ENCODE measurements at places on chromosomes 16 and 17. TPM values are rescaled to one million over a fixed set of nuclear protein-coding genes. Genes with fewer than 3 reads are reported as not detected.
A peak's percentile ranks its signal among the peaks of the same experiment; 100 is the strongest.

DNA sequence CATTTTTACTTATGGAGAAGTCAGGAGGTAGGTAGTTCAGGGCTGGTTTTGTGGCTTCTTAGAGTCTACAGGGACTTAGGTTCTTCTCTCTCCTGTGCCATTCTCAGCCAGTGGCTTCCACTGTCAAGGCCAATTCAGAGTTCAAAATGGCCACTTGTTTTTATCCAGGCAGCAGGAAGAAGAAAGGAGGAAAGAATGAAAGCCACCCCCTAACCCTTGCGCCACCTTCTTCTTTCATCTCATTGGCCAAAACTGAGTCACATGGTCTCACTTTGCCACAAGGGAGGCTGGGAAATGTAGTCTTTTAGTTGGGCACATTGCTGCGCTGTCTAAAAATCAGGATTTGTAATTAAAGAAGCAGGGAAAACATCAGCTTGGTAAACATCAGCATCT is 60.8 kb upstream of the MED9 start:
- no peaks in the 10 kb centered on the region for H3K27me3 ChIP-seq
- no peak overlapping the region for H3K4me3 ChIP-seq
- no peaks in the 10 kb centered on the region for H3K36me3 ChIP-seq

SLC2A4 gene
- total RNA-seq: under 0.01 TPM

GRCh38 chr16:11121914-11122692 is 133.9 kb downstream of the SOCS1 start:
- H3K4me1 ChIP-seq: peaks cover 7% of the 10 kb centered on the region
- H3K36me3 ChIP-seq: peaks cover 18% of the 10 kb centered on the region
- no peak overlapping the region for H3K4me3 ChIP-seq
- H3K27me3 ChIP-seq: no peaks in the 10 kb centered on the region
- H3K27ac ChIP-seq: no peak overlapping the region

DNA sequence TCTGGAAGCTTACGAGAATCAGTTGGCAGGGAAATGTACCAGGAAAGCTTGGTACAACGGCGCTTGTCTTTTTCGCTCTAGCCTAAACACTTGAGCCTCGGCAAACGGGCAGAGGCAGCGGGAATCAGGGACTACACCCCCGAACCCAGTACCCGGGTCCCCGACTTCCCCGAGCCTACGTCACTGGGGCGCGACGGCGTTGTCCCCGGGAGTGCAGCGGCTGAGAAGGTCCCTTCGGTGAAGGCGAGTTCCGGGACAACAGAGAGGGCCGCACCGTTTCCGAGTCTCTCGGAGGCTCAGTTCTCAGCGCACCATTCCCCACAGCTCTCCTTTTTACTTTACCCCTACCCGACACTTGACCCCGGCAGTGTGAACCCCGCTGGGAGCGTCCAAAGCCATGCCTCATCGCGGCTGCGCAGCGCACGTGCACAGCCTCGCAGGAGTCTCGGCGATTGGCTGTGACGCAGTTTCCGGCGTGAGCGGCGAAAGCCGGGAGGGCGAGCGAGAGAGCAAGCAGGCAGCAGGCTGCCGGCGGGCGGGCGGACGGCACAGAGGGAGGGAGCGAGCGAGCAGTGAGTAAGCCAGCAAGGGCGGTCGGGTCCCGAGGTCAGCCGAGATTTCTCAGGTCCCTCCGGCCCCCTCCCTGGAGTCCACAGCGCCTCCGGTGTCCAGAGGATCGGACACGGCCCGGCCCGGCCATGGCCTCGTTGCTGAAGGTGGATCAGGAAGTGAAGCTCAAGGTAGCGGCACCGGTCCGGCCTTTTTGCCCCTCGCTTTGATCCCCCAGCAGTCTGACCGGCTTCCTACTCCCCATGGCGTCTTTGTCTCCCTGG is at the start of gene PSME3:
PSME3 (plus strand) TSS at position 464 of the 833 bp plus-strand sequence; CDS start at position 699, 235 bp downstream.
- no peaks in the 10 kb centered on the region for H3K27me3 ChIP-seq
- H3K36me3 ChIP-seq: peaks cover 34% of the 10 kb centered on the region
- peak within 1 kb of the TSS; percentile 88 for H3K27ac ChIP-seq
- peak within 1 kb of the TSS; percentile 99 for H3K4me3 ChIP-seq

NMT1 gene
- 51.8 TPM for total RNA-seq

DNA sequence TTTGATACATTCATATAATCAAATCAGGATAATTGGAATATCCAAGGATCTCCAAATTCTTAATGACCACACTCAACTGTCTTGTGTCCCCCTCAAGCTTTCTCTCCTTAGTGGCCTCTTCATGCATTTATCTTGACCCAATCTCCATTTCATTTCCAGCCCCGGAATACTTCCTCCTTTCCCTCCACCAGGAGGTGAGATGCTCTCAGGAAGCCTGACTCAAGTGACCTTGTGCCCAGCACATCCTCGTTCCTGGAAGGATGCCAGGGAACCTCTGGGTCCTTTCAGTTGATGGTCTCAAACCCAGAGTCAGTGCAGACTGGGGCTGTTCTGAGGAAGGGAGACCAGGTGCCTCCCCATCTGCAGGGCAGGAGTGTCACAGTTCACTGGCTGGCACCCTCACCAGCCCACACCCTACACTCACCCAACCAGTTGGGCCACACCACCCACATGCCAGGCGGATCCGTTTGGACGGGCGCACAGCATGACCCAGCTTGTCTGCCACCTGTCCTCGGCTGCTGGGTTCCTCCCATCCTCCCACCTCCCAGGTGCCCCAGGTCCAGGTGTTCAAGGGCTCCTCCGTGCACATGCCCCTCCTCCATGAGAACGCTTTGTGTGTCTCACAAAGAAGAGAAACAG is 14.0 kb upstream of the EMP2 start:
- H3K27me3 ChIP-seq: peaks cover 7% of the 10 kb centered on the region
- no peak overlapping the region for H3K4me3 ChIP-seq
- DNase-seq: peak; percentile 31
- no peaks in the 10 kb centered on the region for H3K36me3 ChIP-seq
- H3K27ac ChIP-seq: no peak overlapping the region
- H3K4me1 ChIP-seq: no peaks in the 10 kb centered on the region

DNA sequence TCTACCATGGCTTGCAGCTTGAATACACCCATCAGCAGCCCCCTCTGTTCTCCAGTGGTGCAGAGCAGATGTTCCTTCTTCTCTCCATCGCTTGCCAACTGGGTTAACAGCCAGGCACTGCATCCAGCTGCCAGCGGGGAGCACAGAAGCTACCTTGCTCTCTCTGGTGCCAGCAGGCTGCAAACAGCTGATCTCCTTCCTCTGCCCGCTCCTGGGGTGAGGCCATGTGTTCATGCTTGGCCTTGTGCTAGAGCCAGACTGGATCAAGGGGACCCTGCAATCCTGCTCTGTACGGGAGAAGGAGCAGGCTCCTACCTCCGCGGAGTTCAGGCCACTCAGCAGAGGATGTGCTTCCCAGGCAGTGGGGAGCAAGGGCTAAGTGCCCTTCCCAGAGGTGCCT is 24.1 kb upstream of the ENGASE start:
- H3K4me3 ChIP-seq: no peak overlapping the region
- no peak overlapping the region for H3K27ac ChIP-seq
- no peaks in the 10 kb centered on the region for H3K36me3 ChIP-seq

DNA sequence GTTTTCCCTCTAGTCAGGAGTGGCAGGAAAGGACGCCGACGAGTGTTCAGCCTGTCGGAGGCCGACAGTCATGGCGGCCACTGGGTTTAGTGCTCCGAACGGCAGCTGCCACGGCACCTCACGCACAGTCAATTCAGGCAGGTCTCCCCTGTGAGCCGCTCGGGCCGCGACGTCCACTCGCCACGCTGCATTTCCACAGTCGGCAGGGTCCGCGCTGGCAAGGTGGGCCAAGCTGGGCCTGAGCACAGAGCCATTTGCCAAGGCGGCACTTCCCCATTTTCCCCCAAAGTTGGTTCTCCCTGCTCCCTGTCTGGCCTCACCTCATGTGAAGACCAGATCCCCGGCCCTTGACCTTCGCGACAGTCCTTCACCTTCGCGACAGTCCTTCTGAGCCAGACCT is 81.9 kb downstream of the SOCS1 start:
- H3K4me3 ChIP-seq: no peak overlapping the region
- H3K36me3 ChIP-seq: no peaks in the 10 kb centered on the region
- no peak overlapping the region for H3K27ac ChIP-seq
- no peaks in the 10 kb centered on the region for H3K27me3 ChIP-seq
